ENCODE measurements at places on chromosomes 5 and 9. TPM values are rescaled to one million over a fixed set of nuclear protein-coding genes. Genes with fewer than 3 reads are reported as not detected.

- DNase-seq = no peak
These were observed 184.5 kb downstream of the DENND1A start for GRCh38 chr9:123745451-123745850.

C9orf153 gene
- not detected for total RNA-seq

- no peak for DNase-seq
These were observed 88.6 kb downstream of the NRG2 start for GRCh38 chr5:139954462-139954861.

DNA sequence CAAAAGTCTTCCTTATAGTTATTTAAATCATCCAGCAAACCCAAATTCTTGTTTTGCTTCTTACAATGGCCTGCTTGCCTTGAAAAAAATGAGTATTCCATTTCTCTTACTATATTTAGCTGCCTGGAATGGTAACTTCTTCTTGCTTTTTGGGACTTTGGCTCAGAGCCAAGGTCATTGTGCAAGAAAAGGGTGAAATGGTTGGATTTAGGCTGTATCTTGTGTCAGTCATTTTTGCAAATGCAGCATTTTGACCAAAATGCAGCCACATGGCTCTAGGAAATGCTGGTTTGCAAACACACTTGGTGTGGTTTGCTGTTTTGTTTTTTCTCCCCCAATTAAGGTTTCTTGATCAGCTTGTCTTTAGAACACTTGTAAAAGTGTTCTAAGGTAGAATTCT lies 133.3 kb upstream of the ELL2 start:
- no peak for DNase-seq

SLC4A9 gene
- total RNA-seq = not detected
